Endothelial cell (in vitro differentiated cells): ENCODE measurements at places on chromosomes 5 and 9. TPM values are rescaled to one million over a fixed set of nuclear protein-coding genes. Genes with fewer than 3 reads are reported as not detected.

The TSSK1B gene
- not detected for total RNA-seq

The SPATA31A3 gene
- total RNA-seq: not detected

DNA sequence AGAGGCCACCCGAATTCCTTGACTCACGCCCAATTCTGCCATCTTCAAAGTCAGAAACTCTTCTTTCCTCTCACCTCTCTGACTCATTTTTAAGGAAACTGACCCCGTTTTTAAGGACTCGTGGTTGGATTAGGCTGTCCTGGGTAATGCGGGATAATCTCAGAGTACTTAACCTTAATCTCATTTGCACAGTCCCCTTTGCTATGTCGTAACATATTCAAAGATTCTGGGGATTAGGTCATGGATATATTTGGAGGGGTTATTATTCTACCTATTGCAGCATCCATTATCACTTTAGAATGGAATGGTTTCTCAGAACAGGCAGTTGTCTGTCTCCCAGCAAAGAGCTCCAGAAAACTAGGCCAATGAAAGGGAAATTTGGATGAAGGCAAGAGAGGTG, 80.8 kb upstream of the IL12B start:
- peaks cover 7% of the 10 kb centered on the region for H3K4me1 ChIP-seq
- H3K27ac ChIP-seq: no peak overlapping the region
- peaks cover 2% of the 10 kb centered on the region for H3K27me3 ChIP-seq
- H3K36me3 ChIP-seq: no peaks in the 10 kb centered on the region

- DNase-seq: no peak
- peaks cover 14% of the 10 kb centered on the region for H3K4me1 ChIP-seq
- no peak overlapping the region for H3K4me3 ChIP-seq
- no peaks in the 10 kb centered on the region for H3K27me3 ChIP-seq
- H3K27ac ChIP-seq: no peak overlapping the region
These were observed 266.0 kb upstream of the PTGER4 start for GRCh38 chr5:40413743-40414142.

DNA sequence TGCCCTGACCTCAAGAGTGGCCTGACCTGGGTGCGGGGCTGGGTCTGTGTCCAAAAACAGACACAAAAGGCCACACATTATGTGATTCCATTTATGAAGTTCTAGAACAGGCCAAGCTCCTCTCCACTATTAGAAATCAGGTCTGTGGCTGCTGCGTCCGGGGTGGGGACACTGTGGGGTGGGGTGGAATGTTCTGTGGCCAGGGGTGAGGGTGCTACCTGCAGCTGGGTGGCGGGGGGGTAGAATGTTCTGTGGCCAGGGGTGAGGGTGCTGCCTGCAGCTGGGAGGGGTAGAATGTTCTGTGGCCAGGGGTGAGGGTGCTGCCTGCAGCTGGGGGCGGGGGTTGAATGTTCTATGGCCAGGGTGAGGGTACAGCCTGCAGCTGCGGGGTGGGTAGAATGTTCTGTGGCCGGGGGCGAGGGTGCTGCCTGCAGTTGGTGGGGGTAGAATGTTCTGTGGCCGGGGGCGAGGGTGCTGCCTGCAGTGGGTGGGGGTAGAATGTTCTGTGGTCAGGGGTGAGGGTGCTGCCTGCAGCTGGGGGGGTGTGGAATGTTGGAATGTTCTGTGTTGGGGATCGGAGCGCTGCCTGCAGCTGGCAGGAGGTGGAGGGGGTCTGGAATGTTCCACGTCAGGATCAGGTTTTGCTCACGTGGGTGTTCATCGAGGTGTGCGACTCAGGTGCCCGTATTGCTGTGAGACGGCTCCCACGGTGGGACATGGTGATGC, 8.3 kb downstream of the LCN12 start:
- DNase-seq: no peak
- H3K4me3 ChIP-seq: no peak overlapping the region
- no peak overlapping the region for H3K27ac ChIP-seq
- no peaks in the 10 kb centered on the region for H3K4me1 ChIP-seq
